Astrocyte (in vitro differentiated cells and primary cell): ENCODE measurements at places on chromosomes 6 and 20. TPM values are rescaled to one million over a fixed set of nuclear protein-coding genes. Genes with fewer than 3 reads are reported as not detected.

- no peak for DNase-seq
Measured at GRCh38 chr6:42509765-42510164, 54.1 kb upstream of the UBR2 start.

DNA sequence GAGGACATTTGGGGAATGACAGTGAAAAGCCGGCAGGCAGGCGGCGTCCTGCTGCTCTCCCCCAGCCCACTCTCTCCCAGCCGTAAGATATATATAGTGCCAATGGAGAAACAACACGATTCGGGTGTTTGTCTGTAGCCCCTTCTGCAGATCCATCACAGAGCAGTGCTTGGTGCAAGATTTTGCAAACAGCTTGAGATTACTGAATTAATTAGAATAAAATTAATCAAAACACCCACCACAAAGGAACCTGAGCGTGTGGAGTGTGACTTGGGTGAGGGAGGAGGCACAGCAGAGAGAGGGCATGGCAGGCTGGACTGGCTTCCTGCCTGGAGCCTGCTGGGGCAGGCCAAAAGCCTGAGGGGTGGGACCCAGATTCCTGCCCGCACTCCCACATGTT is 28.8 kb upstream of the CCDC167 start:
- no peak for DNase-seq

The FAM135A gene
- total RNA-seq: 8.4 and 10.0 TPM in 2 replicates

DNA sequence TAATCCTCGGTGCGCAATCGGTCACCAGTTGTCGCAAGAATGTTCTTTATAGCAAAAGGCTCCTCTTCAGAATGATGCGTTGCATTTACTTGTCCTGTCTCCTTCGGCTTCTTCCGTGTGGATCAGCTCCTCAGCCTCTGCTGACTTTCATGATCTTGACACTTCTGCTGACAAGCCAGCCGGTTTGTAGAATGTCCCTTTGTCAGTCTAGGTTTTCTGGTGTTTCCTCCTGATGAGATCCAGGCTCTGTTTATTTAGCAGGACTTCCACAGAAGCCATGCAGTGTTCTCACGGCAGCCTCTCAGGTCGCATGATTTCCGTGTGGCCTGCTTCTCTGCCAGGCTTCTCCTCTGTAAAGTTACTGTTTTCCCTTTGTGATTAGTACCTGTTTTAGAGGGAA is 66.9 kb downstream of the STX11 start:
- DNase-seq: no peak

- DNase-seq: no peak
Measured at GRCh38 chr20:11791316-11791715, 126.4 kb upstream of the BTBD3 start.

GRCh38 chr6:157669747-157670216 is 153.3 kb upstream of the SNX9 start:
- peak; percentile 66 for DNase-seq

GRCh38 chr6:111691345-111692225 is 85.9 kb upstream of the TRAF3IP2 start:
- no peak for DNase-seq

DNA sequence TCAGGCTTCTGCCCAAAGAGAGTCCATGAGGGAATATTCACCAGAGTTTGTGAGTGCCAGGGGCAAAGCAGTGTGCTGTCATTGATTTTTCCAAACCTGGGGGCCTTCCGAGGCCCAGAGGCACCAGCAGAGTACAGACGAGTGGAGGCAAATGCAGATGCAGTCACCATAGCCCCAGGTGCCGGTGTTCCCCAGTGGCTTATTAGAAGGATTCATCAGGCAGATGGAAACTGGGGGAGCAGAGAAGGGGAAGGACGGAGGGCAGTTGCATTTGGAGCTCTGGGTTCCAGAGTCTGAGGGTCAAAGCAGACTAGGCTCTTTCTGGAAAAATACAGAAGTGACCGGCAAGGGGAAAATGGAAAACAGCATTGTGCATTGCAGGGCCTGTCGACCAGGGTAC is 184.2 kb downstream of the ANKRD60 start:
- DNase-seq: no peak

- no peak for DNase-seq
Measured at GRCh38 chr6:169967687-169968086, 216.3 kb downstream of the ERMARD start.

- DNase-seq: peak; percentile 42
Measured at GRCh38 chr6:165231581-165232561, 77.5 kb downstream of the C6orf118 start.

GRCh38 chr6:3341467-3341866 is 82.7 kb downstream of the PSMG4 start:
- DNase-seq: peak; percentile 91

- no peak for DNase-seq
Measured at GRCh38 chr6:150866991-150867501, 1.5 kb downstream of the MTHFD1L start.

GRCh38 chr6:17120019-17120418 is 18.2 kb downstream of the STMND1 start:
- no peak for DNase-seq

The WFDC2 gene
- 2.4 and 4.1 TPM in 2 replicates for total RNA-seq

The MAK gene
- 0.05 TPM in 1 of 2 replicates, not detected in the other for total RNA-seq

DNA sequence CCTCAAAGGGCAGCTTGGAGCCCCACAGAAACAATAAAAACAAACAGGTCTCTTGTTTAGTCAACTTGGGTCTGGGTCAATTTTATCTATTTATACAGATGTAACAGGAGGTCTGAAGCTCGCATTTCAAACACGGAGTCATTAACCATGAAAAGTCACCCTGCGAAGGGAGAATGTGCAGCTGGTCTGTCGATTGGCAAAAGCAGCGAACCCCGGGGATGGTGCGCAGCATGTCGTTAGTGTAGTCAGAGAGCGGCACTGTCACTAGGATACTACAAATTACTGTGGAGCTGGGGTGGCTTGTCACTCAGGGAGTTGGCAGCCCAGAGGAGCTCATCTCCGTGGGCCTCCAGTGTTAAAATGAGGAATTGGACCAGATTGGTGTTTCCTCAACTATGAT is 190.4 kb upstream of the ARG1 start:
- DNase-seq: no peak

DNA sequence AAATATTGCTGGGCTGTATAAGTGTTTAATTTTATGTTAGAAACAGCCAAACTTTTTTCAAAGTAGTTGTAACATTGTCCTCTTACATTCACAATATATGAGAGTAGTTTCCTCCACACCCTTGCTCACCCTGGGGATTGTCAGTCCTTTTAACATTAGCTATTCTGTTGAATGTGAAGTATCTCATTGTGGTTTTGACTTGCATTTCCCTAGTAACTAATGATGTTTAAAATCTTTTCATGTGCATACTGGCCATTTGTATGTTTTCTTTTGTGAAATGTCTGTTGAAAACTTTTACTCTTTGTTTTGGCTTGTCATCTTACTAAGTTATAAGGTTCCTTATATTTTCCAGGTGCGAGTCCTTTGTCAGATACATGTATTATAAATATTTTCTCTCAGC is 32.9 kb downstream of the TRIM38 start:
- DNase-seq: peak; percentile 36

- DNase-seq: no peak
Measured at GRCh38 chr20:53574819-53575218, 18.8 kb downstream of the ZNF217 start.

DNA sequence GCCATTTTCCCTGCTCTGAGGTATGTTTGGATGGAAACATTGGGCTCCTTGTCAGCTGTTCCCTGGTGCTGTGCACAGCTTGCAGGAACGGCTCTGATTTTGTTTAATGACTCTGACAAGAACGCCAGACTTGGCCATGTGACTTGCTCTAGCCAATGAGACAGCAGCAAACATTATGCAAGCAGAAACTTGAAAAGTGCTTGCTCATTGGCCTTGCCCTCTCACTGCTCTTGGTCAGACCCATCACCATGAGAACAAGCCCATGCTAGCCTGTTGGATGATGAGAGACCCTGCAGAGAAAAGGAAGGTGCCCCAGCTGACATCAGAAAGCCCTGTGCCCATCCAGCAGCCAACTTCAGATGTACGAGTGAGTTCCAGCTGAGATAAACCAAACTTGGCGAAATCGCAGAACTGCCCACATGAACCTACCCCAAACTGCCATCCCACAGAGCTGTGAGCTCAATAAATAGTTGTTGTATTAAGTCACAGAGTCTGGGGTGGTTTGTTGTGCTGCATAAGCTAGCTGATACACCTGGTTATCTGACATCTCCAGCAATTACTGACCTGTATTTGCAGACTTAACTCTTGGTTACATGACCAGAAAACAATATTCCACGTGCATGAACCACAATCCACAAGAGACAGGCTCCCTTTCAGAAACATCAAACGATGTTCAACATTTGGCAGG is 96.9 kb downstream of the JPH2 start:
- peak; percentile 51 for DNase-seq

GRCh38 chr6:35984701-35985100 is 39.7 kb downstream of the SLC26A8 start:
- DNase-seq: no peak

The FOXC1 gene
- total RNA-seq: 2.8 and 2.9 TPM in 2 replicates

The CDH26 gene
- total RNA-seq: 0.17 and 0.34 TPM in 2 replicates
